HEK293T (cell line): ENCODE measurements at places on chromosomes 3 and 15.
A peak's percentile ranks its signal among the peaks of the same experiment; 100 is the strongest.

DNA sequence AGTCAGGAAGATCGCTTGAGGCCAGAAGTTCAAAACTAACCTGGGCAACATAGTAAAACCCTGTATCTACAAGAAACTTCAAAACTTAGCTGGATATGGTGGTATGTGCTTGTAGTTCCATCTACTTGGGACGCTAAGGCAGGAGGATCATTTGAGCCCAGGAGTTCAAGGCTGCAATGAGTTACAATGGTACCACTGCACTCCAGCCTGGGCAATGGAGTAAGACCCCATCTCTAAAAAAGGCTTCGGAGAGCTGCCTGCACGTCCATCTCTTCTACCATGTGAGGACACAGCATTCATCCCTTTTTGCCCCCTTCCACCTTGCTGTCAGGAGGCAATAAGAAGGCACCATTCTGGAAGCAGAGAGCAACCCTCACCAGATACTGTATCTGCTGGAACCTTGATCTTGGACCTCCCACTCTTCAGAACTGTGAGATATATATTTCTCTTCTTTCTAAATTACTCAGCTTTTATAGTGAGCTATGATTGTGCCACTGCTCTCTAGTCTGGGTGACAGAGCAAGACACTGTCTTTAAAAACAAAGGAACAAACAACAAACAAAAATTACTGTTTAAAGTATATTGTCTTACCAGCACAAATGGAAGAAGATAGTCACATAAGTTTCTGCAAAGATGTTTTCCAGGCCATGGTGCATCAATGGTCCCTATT lies 4.2 kb upstream of the BTLA start:
- no peak for DNase-seq

DNA sequence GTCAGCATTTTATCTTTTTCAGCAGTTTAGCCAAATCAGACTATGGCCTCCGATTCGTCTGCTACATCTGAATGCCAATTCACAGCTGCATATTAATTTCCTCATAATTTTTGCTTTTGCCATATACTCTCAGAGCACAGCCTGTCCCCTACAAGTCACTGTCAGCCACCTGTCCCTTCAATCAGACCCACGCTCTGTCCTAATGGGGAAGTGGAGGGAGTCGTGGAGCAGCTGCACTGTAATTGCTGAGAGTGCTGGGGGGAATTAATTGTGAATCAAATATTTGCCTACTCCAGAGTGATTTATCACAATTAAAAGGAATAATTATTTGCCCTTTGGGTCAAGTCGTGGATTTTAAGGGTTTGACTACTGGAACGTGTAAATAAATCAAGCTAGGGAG lies 75.5 kb downstream of the EBLN2 start:
- DNase-seq, result no peak

DNA sequence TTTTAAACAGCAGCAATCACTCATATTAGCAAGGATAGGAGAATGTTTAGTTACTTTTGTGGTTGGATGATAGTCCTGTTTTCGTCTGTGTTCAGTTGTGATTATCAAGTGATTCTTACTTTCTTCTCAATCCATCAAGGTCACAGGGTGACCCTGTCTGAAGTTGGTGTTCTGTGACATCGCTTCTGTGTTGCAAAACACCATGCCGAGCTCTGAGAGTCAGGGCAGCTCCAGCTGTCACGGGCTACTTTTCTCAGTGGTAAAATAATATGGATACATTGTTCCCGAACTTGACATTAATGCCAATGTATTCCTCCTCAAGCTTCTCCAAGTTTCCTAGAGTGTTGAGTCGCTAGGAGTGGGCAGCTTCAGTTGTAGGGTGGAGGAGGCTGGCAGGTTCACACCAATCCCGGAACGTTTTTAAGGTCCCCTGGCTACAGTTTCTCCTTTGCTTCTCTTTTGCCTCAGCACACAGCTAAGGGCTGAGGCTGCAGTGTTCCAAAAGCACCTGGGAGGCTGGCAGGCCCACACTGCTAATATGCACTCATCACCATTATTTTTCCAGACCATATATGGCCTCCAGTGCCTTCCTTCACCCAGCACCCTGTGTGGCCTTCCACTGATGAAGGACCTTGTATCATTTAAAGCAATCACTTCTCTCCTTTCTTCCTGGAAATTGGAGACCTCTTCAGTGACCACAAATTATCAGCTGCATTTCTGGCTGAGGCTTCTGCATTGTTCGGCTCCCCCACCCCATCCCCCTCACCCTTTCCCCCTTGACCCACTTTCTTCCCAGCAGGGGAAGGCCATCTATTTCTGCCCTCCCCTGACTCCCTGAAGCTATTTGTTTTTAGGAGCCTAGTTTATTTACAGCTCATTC lies 25.8 kb downstream of the COLQ start:
- DNase-seq, result no peak

GRCh38 chr3:184015381-184016019 lies 2.2 kb downstream of the ABCC5 start:
- DNase-seq, result peak; percentile 19

DNA sequence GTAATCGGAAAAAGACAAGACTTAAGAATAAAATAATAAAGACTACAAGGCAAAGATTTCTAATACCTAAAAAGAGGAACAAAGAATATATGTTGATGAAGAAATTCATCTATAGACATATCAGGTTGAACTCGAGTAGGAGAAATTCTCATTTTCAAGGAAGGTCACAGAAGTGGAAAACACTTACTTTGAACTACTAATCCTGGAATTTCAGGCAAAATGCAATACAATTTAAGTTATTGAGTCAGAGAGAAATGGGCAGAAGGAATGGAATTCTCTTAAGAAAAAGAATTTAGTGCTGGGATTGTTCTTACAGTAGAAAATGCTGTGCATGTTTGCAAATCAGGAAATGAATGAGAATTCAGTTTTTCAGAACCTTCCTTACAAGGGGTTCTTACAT lies 135.9 kb upstream of the TGFBR2 start:
- no peak for DNase-seq

GRCh38 chr15:40498418-40498817 lies 27.6 kb downstream of the CHST14 start:
- DNase-seq, result no peak

DNA sequence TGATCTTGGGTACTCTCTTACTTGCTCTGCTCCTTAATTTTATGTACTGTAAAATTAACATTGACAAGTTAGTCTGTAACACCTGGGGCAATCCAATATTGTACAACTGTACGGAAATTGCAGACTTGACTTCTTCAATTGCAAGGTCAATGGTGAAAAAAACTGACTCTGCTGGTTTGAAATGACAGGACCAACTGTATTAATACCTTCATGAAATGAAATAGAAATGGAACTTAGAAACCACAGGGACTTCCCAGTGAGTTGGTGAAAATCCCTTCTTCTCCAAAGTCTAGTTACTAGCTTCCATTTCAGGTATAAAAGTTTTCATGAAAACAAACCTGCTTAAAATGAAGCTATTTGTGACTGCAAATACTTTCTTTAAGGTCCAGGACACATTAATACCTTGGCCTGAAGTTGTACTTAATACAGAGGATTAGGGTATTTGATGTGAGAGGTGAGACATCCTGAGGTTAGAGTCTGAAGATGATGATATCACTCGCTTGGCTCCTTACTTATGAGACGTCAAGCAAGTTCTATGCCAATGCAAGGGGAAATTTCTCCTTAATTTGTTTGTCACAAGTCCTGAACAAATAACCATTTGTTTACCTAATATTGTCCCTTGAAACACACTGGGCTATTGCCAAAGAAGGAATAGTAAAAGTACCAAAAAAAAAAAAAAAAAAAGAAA lies 226.2 kb upstream of the TP63 start:
- DNase-seq, result no peak

GRCh38 chr3:69368129-69368741 lies 17.7 kb downstream of the FRMD4B start:
- DNase-seq, result no peak

- DNase-seq, result no peak
Observed at GRCh38 chr15:63887630-63888029, 53.9 kb upstream of the HERC1 start.

DNA sequence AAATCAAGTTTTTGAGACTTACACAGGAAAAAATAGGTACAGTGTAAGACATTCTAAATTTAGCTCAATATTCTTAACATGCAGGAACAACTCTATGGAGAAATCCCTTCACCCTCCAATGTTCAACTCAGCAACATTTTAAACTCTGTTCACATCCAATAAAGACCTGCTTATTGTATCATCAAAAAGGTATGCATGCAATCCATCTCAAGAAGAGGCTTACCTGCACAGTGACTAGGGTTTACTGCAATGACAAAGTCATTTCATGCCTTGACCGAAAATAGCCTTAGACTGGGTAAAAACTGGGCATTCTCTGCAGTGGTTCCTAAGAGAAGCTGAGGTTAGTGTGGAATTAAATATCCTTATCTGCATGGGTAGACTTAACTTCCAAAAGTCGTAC lies 80.5 kb downstream of the MAGI1 start:
- no peak for DNase-seq

- no peak for DNase-seq
Observed at GRCh38 chr15:69615736-69616135, 163.1 kb downstream of the RPLP1 start.

DNA sequence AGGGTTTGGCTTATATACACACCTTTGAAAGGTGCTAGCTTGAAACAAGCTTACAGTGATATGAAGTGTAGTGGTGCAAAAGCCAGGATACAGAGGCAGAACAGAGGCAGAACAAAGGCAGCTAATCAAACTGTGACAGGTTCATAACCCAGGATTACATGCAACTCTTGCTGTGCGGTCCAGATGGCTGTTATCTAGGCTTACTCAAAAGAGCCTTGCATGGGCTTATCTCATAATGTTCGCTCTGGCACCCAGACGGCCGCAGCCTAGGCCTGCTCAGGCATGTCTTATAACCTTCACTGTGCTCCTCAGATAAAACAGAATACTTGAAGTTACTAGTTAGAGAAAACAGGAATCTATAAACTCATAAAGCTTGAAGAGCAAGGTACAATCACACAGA lies 22.8 kb upstream of the NOX5 start:
- no peak for DNase-seq

DNA sequence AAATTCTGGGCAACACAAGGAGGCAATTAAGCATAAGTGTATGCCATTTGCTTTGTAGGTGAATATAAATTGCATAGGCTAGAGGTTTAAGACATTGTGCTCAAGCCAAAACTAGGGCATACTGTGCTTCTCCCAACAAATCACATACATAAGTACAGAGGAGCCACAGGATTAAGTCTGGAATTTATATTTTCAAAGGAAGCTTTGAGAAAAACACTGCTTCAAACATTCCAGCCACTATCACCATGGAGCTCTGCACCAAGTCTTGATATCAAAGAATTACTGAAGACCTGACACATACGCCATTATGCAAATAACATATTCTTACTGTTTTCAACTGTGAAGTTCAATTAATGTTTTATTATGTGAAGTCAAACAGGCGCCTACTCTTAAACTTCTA lies 119.4 kb upstream of the NPHP3 start:
- DNase-seq, result no peak

DNA sequence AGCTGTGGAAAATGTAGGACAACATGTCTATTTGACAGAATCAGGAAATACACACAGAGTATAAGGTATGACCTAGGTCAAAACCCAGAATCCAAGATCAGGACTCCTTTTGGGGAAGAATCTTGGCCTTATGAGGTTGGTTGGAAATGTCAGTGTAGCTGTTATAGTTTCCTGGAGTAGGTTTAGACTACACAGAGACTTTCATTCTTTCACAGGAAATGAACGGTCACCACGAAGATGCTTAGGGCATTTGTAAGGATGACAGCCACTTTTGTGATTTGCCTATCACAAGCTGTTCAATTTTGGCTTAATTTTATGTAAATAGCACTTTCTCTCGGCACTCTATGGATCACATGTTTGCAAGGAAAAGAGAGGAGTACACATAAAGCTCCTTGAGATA lies 18.6 kb upstream of the ZBTB20 start:
- DNase-seq, result no peak

- no peak for DNase-seq
Observed at GRCh38 chr3:194032828-194033435, 103.0 kb upstream of the HES1 start.

DNA sequence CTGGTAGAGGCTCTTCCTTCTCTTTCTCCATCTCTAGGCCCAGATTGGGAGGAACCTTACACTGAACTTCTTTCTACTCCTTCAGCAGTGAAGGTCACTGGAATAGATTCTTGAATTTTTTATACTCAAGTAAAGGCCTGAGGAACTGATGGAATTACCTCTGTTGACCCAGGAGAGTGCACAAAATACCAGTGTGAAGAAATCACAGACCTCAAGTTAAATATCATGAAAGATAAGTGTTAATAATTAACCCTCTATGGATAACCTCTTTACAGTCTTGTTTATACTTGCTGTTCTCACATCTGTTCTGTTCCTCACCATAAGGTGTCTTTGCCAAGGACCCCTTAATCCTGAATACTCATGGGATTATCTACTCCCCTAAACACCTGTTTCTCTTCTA lies 244.4 kb upstream of the STAC start:
- no peak for DNase-seq

DNA sequence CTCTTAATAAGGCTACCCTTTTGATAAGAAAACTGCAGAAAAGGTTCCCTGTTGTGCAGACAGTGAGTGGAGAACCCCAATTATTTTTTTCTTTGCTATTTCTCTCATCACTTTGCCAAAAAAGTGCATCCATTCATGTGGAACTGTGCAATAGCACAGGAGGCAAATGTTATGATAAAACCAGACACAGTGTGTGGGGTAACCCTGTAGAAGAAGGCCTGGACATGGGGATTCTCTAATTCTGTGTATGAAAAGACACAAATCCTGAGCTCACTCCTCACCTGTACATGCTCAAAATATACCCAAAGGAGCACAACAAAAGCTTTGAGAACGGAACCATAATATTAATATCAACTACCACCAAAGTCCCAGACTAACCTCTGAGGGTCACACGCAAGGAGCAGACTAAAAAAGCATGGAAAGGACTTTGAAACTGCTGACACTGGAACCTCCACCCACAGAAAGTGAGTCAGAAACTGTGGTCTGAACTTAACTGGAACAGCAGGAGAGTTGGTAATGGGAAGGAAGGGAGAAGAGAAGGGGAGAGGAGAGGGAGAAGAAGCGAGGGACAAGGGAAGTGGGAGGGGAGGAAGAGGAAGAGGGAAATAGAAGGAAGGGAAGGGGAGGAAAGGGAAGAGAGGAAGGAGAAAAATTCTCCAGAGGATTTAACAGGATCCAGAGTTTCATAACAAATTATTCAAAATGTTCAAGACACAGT lies 299.9 kb downstream of the TBC1D5 start:
- no peak for DNase-seq

- no peak for DNase-seq
Observed at GRCh38 chr3:154011036-154011435, 110.2 kb upstream of the ARHGEF26 start.

GRCh38 chr3:11554666-11555065 lies 89.0 kb downstream of the VGLL4 start:
- DNase-seq, result no peak

DNA sequence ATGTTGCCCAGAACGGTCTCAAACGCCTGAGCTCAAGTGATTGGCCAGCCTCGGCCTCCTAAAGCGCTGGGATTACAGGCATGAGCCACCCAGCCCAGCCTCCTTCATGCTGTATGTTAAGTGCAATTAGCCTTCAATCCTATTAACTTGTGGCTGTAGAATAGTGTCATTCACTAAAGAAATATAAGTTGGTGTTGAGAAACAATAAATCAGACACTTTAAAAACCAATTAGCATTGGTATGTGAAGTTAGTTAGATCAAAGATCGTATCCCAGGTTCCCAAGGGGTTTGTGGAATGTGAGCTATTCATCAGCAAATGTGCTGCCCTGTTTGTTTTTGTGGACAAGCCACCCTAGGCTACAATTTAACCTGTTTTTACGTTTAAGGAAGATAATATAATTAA lies 11.0 kb upstream of the PIK3CB start:
- no peak for DNase-seq

- DNase-seq, result no peak
Observed at GRCh38 chr15:59739557-59740186, 50.6 kb upstream of the BNIP2 start.

- no peak for DNase-seq
Observed at GRCh38 chr3:170469151-170470062, 50.7 kb downstream of the CLDN11 start.
